ENCODE measurements at places on chromosomes 1 and 21.
A peak's percentile ranks its signal among the peaks of the same experiment; 100 is the strongest.

DNA sequence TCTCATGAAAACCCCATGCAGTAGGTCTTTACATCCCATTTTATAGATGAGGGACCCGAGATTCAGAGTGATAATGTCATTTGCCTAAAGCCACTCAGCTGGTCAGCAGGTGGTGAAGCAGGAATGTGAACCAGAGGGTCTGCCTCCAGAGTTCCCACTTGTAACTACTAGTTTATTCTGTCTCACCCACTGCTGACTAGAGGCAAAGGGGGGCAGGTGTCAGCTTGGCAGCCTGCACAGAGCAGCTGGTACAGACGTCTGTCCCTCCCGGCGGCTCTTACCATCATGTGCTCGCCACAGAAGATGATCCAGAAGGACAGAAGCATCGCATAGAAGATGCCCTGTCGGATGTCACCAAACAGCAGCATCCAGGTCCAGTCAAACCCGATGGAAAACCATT lies 82.4 kb downstream of the WLS start:
- no peak for DNase-seq

GRCh38 chr1:119371815-119372214 lies 3.2 kb downstream of the HAO2 start:
- peak; percentile 6 for DNase-seq

DNA sequence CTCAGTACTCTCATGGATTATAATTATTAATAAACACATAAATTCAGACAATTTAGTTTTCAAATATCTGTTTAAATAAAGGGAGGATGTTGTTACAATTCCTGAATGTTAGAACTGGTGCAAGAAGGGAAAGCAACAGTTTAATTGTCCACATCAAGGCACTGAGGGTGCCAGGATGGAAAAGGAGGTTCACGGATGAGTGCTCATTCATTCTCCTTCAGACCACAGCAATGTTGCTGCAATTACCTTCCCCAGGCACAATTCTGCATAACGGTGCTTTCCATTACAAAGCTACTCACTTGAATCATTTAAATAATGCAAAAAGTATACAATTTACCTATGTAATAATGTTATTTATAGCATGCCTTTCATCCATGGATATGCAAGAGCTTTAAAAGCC lies 52.3 kb upstream of the COG2 start:
- no peak for DNase-seq

- DNase-seq: no peak
These were observed 67.3 kb downstream of the SLC35F3 start for GRCh38 chr1:233971753-233972152.

- DNase-seq: no peak
These were observed 23.5 kb upstream of the LMO4 start for GRCh38 chr1:87305151-87305550.

GRCh38 chr1:46687093-46687659 lies 15.5 kb downstream of the TEX38 start:
- peak; percentile 14 for DNase-seq

- DNase-seq: peak; percentile 17
These were observed 2.1 kb upstream of the EDN2 start for GRCh38 chr1:41486371-41487125.

- DNase-seq: no peak
These were observed at the start of gene IL24 for GRCh38 chr1:206897175-206897574. TSS of gene IL24 (plus strand) at chr1:206897443. CDS start at chr1:206897833, 390 bp downstream.

GRCh38 chr1:98188774-98189173 lies 267.9 kb upstream of the DPYD start:
- no peak for DNase-seq

GRCh38 chr1:112309499-112309898 lies 86.5 kb upstream of the CTTNBP2NL start:
- DNase-seq: no peak

GRCh38 chr21:16535102-16535422 lies 805.3 kb downstream of the USP25 start:
- peak; percentile 56 for DNase-seq

DNA sequence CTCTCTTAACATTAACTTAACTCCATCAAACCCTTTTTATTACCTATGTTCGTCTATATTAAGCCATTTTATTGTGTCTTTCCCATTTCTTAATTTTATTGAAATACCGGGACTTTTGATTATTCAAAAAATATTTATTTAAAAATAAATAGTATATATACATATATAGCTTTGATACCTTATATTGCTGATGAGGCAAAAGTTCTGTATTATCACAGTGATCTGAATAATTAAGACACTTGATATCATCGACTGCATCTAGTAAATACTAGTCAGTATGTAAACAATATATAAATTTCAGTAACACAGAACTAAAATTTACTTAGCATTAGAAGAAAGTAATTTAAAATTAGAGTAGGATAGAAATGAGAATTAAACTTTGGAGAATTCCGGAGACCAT lies 22.0 kb downstream of the TTLL7 start:
- DNase-seq: no peak

DNA sequence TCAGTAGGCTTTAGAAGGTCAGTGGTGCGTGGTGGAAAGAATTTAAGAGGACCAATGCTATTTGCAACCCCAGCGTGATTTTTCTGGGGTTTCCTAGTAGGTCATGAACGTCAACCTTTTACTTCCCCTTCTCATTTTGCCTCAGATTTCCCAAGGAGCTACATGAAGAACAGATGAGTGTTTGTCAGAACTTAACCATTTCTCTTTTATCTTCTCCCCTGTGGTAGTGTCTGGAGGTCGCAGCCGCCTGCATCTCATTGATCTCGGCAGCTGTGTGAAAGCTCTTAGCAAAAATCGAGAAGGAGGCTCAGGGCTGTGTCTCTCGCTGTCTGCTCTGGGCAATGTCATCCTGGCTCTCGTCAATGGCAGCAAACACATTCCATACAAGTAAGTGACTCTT lies 491.1 kb downstream of the KIF26B start:
- DNase-seq: no peak

DNA sequence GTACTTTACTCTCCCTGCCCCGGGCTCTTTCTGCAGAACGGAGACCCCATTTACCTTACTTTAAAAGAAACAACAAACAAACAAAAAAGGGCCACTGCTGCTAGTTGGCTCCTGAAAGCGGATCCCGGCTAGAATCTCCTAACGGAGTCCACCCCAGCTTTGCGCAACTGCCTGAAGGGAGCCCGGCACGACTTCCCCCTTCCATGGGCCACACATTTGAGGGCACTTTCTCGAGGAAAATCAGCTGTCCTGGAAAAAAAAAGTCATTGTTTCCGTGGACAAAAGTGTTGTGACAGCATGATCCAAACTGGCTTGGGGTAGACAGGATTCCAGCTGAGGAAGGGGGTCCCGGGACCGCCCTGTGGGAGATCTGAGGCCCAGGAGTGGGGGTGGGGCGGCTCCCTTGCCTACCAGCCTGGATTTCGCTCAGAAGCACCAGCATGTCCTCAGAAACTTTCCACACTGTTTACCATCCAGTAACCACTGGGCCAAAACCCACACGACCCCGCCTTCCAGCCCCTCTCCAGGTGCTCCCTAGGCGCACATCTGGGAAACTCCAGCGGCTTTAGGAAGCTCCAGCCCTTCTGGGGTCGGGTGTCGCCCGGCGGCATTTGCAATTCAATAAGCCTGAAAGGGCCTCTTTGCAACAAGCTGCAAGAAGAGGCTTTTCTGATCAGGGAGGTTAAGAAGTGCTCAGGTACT lies 4.8 kb downstream of the RIPK4 start:
- no peak for DNase-seq

GRCh38 chr1:35029761-35030160 lies 2.0 kb downstream of the ZMYM6 start:
- no peak for DNase-seq

GRCh38 chr1:94281361-94282142 lies 44.2 kb upstream of the ARHGAP29 start:
- no peak for DNase-seq

GRCh38 chr1:78284354-78284753 lies 206.4 kb upstream of the PTGFR start:
- DNase-seq: no peak

DNA sequence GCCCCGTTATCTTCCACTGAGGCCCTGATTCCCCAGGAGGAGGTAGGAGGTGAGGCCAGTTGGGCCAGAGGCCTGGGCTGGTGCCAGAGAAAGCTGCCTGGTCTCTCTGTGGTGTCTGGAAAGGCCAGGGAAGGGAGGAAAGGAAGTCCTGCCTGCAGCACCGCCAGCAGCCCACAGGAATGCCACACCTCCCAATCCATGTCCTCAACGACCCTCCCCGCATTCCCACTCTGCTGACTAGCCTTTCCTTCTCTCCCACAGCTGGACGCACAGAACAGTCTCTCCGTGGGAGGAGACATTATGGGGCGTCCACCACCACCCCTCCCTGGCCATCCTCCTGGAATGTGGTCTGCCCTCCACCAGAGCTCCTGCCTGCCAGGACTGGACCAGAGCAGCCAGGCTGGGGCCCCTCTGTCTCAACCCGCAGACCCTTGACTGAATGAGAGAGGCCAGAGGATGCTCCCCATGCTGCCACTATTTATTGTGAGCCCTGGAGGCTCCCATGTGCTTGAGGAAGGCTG lies 18.0 kb downstream of the CSF1 start:
- DNase-seq: no peak

DNA sequence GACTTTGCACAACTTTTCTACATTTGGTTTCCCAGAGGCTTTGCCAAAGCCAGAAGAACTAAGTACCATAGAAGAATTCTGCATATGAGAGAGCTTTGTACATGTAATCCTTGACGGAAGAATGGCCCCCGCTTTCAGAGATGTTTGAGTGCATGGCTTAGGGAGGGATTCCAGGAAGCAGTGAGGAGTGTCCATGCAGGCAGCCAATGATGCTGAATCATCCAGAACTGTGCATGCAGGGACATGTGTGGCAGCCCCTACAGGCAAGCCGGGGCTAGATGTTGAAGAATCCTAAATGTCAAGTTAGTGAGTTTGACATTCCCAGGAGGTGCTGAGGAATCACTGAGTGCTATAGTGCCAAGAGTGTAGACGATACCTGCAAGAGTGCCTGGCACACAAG lies 9.9 kb upstream of the HAO2 start:
- DNase-seq: no peak

- DNase-seq: no peak
These were observed 233.6 kb upstream of the FMN2 start for GRCh38 chr1:239858057-239858456.

DNA sequence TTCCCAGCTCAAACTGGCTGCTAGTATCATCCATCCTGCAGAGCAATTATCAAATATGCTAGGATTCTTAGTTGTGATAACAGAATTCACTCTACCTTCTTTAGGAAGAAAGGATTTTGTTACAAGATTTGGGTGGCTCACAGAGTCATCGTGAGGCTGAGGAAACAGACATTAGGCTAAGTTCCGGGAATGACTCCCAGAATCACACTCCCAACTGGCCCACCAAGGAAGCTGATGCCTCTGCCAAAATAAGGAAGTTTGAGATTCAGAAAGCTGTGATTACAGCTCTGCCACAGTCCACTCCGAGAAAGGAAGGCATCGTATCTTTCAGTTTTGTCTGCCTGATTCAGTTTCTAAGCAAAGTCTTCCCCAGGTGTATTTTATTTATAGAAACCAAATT lies 50.6 kb upstream of the LYPLAL1 start:
- no peak for DNase-seq

- no peak for DNase-seq
These were observed 2.7 kb downstream of the SCCPDH start for GRCh38 chr1:246726881-246727280.

DNA sequence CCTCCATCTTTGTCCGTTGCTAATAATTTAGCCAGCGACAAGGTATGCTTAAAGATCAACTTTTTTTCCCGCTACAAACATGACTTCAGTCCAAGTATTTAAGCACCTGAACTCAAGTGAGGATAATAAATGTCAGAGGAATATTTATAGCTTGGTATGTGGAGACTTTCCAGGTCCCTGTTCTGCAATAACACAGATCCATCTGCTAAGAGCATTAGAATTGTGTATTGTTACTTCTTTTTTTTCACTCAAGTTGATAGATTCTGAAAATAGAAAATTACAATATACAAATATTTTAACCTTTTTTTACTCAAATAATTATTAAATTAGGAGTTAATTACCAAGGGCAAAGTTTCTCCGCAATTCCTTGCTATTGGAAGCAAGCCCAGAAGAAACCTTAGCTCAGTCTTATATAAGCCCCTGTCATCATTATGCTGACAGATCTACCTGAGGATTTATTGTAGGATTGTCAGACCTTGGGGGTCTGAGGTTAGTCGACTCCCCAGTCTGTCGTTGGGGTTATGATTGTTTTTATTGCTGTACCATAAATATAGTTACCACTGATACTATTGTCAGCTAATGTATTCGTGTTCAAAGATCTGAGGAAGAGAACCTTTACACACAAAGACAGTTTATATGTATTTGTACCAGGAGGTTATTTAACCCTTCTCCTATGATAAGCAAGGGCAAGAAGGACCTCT lies 337.9 kb downstream of the TBX15 start:
- DNase-seq: no peak

- DNase-seq: no peak
These were observed 396.5 kb downstream of the RRAGC start for GRCh38 chr1:38463074-38463473.

DNA sequence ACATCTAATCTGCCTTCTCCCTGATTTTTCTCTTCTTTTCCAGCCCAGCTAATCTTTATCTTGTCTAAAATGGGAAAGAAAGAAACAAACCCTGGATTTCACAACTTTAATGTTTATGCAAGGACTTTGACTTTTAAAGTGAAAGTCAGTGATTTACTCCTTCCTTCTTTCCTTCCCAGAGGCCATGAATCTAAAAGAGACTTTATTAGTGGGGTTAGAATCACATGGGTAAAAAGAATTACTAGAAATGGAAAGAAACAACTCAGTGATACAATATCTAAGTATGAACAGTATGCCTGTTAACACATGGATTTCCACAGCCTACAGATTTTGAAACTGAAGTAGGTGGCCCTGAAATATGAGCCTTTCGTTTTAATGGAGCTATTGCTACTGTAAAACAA lies 59.8 kb upstream of the KCNK2 start:
- DNase-seq: no peak

DNA sequence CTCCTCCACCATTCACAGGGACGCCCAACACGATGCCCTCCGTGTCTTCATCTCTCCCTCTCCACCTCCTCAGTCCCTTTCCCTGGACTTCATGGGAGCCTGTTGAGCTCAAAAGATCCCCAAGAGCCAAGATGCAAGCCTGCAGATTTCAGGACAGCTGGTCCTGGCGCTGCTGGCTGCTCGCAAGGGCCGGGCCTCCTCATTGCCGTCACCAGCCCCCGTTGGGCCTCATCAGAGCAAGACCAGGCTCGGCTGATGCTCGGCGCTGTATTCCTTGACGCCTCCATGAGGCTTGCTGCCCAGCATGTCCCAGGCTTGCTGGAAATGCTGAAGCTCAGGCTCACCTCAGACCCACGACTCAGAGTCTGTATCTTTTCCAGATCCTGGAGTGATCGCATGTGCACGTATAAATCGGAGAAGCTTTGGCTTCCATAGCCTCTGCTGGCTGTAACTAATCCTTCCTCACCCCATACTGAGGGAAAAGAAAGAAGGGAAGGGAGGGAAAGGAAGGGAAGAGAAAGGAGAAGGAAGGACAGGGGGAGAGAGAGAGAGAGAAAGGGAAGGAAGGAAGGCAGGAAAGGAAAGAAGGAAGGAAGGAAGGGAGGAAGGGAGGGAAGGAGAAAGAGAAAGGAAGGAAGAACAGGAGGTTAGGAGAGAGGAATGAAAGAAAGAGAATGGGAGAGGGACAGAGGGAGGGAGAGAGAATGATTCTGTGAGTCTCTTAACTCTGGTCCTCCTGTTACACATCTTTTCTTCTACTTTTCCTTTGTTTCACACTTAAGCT lies 94.6 kb downstream of the KCNJ15 start:
- DNase-seq: no peak
